ENCODE measurements at places on chromosomes 13 and 19.

GRCh38 chr13:31891472-31891871, 140.1 kb upstream of the FRY start:
- no peak for DNase-seq

GRCh38 chr13:103130146-103130545, 63.9 kb upstream of the SLC10A2 start:
- DNase-seq: no peak

DNA sequence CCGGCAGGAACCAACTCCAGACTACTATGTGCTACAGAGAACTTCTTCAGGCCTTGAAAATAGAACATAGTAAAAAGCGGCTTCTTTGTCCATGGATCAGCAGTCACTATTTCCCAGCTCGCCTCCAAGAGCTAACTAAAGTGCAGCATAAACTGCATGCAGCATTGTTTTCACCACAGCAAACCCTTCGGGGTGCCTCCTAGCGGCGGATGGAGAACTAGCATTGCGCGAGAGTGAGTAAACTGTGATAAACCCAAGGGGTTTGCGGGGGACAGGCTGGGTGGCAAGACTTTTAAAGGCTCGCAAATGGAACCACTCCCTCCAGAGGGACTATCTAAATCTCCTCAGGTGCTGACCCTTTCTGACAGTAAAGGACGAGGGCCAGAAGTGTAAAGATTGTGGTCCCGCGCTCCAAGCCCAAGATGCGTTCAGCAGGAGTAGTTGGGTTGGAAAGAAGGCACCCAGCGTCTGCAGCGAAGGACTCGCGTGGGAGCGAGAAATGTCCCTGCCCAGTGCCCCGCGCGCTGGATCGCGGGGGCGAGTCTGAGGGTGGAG, 21.5 kb upstream of the SGCG start:
- DNase-seq: no peak

- DNase-seq: no peak
These were observed 6.7 kb upstream of the ZNF761 start for GRCh38 chr19:53424968-53425597.

- DNase-seq: no peak
These were observed 42.7 kb downstream of the CAPN12 start for GRCh38 chr19:38701455-38702063.

- DNase-seq: no peak
These were observed 47.9 kb downstream of the MICU2 start for GRCh38 chr13:21556051-21556450.

All from NCI-H1048 (cell line).